ENCODE measurements at places on chromosomes 5 and 9.

DNA sequence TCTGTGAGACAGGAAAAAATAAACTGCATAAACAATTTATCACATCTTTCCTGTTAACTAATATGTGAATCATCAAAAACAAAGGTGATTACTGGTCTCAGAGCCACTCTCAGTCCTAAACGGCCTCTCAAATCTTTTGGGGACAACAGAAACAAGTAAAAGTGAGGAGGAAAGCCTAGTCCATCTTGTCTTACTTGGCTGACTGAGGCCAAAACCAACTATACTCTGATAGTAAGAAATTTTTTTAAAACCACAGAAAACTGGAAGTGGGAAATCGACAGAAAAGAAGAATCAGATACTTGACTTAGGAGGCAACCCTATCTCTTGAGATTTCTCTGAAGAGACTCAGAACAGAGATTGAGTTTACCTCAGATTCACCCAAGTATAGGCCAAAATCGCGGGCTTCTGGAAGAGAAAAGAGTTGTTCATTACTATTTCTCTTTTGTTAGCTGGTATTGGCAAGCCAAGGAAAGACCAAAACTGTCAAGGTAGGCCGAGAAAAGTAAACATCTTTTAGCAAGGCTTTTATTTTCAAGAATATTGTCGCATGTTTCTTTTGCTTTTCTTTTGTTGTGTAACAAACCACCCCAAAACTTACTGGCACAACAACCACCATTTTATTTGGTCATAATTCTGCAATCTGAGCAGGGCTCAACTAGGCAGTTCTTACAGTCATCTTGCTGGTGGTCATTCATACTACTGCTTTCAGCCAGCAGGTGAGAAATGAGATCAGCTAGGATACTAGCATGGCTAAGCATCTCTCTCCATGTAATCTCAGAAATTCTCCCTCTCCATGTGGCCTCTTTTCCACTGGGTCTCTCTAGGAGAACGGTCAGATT is 46.1 kb downstream of the RFX3 start:
- peaks cover 32% of the 10 kb centered on the region for H3K36me3 ChIP-seq
- H3K4me3 ChIP-seq: peak overlapping the region; percentile 38
- H3K27me3 ChIP-seq: no peaks in the 10 kb centered on the region
- peaks cover 58% of the 10 kb centered on the region for H3K4me1 ChIP-seq

- no peak overlapping the region for H3K27ac ChIP-seq
- no peaks in the 10 kb centered on the region for H3K36me3 ChIP-seq
- H3K27me3 ChIP-seq: peaks cover 6% of the 10 kb centered on the region
- no peaks in the 10 kb centered on the region for H3K4me1 ChIP-seq
- no peak overlapping the region for H3K4me3 ChIP-seq
Observed at GRCh38 chr5:171614971-171615653, 170.5 kb upstream of the SMIM23 start.

GRCh38 chr9:84851935-84852585 is 182.5 kb downstream of the NTRK2 start:
- H3K4me1 ChIP-seq: no peaks in the 10 kb centered on the region
- no peak for DNase-seq
- H3K36me3 ChIP-seq: no peaks in the 10 kb centered on the region
- H3K27ac ChIP-seq: no peak overlapping the region
- no peak overlapping the region for H3K4me3 ChIP-seq

DNA sequence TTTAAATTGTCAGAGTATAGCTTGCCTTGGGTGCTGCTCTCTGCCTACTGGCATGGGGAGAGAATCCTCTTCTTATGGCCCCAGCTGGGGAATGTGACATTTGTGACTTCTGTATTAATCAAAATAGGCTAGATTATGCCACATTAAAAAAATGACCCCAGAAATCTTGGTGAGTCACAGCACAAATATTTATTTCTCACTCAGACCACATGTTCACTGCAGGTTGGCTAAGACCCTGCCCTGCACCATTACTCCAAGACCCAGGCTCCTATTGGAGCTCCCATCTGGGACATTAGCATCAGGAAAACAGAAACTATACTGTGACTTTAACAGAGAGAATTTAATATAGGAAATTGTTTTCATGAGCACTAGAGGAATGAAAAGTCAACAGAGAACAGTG is 16.6 kb upstream of the WHRN start:
- H3K27me3 ChIP-seq: peaks cover 2% of the 10 kb centered on the region
- H3K4me1 ChIP-seq: peaks cover 8% of the 10 kb centered on the region
- no peak overlapping the region for H3K4me3 ChIP-seq
- no peak overlapping the region for H3K27ac ChIP-seq

- DNase-seq: no peak
- H3K27ac ChIP-seq: no peak overlapping the region
- H3K4me3 ChIP-seq: no peak overlapping the region
- H3K27me3 ChIP-seq: no peaks in the 10 kb centered on the region
- no peaks in the 10 kb centered on the region for H3K36me3 ChIP-seq
Observed at GRCh38 chr9:110807956-110808598, 139.5 kb downstream of the MUSK start.

GRCh38 chr5:61575103-61575502 is 243.0 kb downstream of the ZSWIM6 start:
- no peak overlapping the region for H3K27ac ChIP-seq
- H3K4me3 ChIP-seq: no peak overlapping the region
- H3K4me1 ChIP-seq: no peaks in the 10 kb centered on the region
- no peak for DNase-seq
- H3K27me3 ChIP-seq: no peaks in the 10 kb centered on the region

DNA sequence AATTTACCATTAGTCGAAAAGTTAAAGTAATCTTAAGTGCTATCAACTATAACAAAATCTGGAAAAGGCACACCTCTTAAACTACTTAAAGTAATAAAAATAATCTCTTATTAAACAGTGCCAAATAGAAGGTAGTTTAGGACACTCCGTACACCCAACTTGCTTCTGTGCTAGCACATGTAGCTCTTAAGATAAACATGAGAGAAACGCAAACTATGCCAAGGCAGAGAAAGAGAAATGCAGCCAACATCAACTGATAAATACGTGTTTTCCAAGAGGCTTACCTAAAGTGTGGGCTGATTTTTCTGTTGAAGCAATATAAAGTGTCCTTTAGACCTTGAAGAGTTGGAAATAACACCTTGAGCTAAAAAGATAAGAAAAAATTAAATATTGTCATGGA is 480.6 kb upstream of the DAB2 start:
- H3K4me1 ChIP-seq: no peaks in the 10 kb centered on the region
- H3K27ac ChIP-seq: no peak overlapping the region
- no peaks in the 10 kb centered on the region for H3K36me3 ChIP-seq
- no peak for DNase-seq

DNA sequence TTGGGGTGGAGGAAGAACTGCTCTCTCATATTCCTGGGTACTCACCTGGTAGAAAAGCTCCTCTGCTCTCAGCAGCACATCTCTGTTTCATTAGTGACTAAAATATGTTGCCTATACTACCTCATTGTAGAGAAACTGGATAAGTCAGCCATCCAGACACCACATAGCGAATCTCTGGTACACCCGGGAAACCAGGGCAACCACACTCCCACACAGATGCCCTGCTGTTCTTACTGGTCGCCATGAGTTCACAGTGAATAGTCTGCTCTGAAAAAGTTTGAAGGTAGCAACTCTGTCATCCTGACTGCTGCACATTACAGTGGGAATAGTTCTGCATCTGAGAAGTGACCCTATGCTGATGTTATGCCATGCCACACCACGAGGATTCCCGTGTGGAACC is 135.0 kb downstream of the ENTREP1 start:
- H3K27ac ChIP-seq: no peak overlapping the region
- H3K27me3 ChIP-seq: no peaks in the 10 kb centered on the region
- H3K4me1 ChIP-seq: no peaks in the 10 kb centered on the region
- no peak overlapping the region for H3K4me3 ChIP-seq
- no peak for DNase-seq

- no peak overlapping the region for H3K27ac ChIP-seq
- H3K36me3 ChIP-seq: no peaks in the 10 kb centered on the region
- no peak for DNase-seq
- H3K27me3 ChIP-seq: no peaks in the 10 kb centered on the region
- no peaks in the 10 kb centered on the region for H3K4me1 ChIP-seq
Observed at GRCh38 chr5:169050146-169050571, 250.8 kb downstream of the SLIT3 start.

Data from activated B cell treated with CpG ODN at 0.5 μM for 24 hours (primary cell).